ENCODE measurements at places on chromosomes 7 and 10. TPM values are rescaled to one million over a fixed set of nuclear protein-coding genes. Genes with fewer than 3 reads are reported as not detected.

The H2BK1 gene
- total RNA-seq, result not detected

- no peak for DNase-seq
- H3K27me3 ChIP-seq, result no peaks in the 10 kb centered on the region
- H3K4me1 ChIP-seq, result peaks cover 2% of the 10 kb centered on the region
Measured at GRCh38 chr10:17109475-17110207, 20.0 kb downstream of the CUBN start.

The NEUROG3 gene
- not detected for total RNA-seq

DNA sequence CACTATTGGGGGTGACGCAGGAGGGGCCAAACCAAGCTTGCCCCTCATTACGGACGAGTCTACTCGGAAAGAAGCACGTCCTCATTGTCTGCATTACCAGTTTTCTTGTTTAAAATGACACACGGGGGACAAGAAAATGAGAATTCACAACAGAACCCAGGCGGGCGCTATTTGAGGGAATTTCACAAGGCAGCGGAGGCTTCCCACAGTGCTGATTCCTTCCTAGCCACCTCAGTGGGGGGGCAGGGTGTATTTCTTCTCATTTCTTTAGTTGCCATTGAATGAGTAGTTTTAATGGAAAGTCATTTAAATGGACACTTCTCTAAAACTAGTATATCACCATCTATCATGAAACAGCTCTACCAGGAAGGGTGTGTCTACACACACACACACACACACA, 42.9 kb downstream of the NRAP start:
- no peak for DNase-seq
- H3K4me1 ChIP-seq, result no peaks in the 10 kb centered on the region
- peaks cover 28% of the 10 kb centered on the region for H3K27me3 ChIP-seq
- H3K4me3 ChIP-seq, result no peak overlapping the region
- H3K27ac ChIP-seq, result no peak overlapping the region

DNA sequence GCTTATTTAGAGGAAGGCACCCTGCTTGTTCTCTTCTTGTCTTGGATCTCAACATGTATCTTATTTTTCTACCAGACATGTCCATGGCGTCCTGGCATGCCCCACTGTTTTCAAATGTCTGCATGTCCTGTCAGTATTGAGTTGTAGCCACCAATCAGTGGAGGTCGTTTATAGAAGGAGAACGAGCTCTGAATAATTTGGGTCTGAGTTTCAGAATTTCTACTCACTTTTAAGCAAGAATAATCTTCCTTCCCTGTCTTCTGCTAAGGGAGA, 2.9 kb upstream of the HOXA13 start:
- DNase-seq, result no peak
- peaks cover 87% of the 10 kb centered on the region for H3K27me3 ChIP-seq
- H3K4me3 ChIP-seq, result no peak overlapping the region
- H3K4me1 ChIP-seq, result peaks cover 37% of the 10 kb centered on the region
